ENCODE measurements at places on chromosomes 2 and 18. TPM values are rescaled to one million over a fixed set of nuclear protein-coding genes. Genes with fewer than 3 reads are reported as not detected.

Gene TCF7L1
- not detected for total RNA-seq

- no peak for DNase-seq
Observed at GRCh38 chr2:219886615-219887014, 259.2 kb downstream of the SLC4A3 start.

- no peak for DNase-seq
Observed at GRCh38 chr2:134232461-134232860, 21.4 kb upstream of the MGAT5 start.

GRCh38 chr2:3870222-3870621 is 166.8 kb downstream of the DCDC2C start:
- no peak for DNase-seq

Gene ALK
- not detected for total RNA-seq

Gene GAREM2
- total RNA-seq = 2.7 TPM

- DNase-seq = no peak
Observed at GRCh38 chr2:241041589-241042158, 43.3 kb downstream of the SNED1 start.

GRCh38 chr2:26456440-26457250 is 21.3 kb downstream of the OTOF start:
- DNase-seq = no peak

DNA sequence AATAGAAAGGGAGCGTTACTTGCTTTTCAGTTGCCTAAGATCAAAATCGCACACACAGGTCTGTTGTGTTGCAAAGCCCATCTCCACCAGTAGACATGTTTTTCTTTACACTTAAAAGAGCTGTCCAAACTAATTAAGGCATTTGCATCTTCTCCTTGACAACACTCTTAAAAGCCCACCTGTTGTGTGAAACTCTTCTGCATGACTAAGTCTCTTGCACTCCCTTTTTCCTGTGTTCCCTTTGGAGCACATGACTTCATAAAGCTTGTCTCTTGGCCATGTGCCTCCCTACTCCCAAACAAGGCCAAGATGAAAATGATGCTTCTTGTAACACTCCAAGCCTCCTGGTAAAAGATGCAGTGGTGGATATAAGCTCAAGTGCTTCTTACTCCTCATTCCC is 26.1 kb downstream of the PID1 start:
- DNase-seq = no peak

Gene PJVK
- total RNA-seq = 4.6 TPM

Gene FN1
- total RNA-seq = not detected

DNA sequence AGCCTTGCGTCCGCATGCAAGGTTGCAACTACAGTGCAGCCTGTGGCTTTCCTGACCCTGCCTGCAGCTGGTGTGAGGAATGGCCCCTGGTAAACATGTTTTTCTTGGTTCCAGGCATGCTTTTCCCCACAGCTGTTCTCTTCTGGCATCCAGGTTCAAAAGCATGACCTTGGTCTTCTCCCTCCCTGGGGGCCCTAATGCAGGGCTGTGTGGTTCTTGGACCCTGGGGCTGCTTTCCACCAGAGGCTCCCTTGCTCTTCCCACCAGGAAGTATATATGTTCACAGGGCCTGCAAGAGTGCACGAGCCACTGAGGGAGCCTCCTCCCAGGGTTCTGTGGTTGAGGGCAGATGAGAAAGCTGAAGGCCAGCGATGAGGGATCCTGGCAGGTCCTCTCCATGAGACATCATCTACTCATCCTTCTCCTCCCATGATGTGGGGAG is 125.9 kb downstream of the BCL2L11 start:
- DNase-seq = no peak

DNA sequence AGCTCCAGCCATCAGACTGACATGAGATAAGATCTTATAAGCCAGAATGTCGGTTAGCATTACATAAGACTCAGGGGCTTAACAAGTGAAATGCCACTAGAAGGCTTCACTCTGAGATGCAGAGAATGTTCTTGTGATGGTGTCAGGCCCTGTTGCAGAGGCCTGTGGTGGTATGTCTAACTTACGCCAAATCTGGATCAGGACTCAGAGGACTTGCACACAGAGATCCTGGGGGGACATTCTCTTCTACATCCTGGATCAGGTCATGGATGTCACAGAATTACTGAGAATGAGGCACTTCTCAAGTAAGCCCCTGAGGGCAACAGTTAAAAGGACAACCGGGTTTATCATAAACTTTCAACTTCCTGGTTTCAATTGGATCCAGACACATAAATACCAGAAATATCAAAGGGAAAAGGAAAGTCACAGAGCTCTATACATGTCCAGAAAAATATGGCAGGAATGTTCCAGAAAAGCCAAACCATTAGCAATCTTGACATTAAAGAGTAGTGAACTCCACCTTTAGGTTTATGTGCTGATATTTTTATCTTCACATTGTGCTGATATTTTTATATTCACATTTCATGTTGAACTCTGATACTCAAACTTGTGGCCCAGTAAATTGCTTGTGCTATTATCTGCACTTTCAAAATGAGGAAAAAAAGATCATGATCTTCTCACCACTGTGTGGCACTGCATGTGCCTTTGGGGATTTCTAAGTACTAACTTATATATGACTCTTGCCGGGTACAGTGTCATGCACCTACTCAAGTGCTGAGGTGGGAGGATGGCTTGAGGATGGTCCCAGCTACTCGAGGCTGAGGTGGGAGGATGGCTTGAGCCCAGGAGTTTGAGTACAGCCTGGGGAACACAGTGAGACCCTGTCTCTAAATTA is 137.5 kb upstream of the RNF152 start:
- DNase-seq = no peak

Gene HMSD
- total RNA-seq = 1.4 TPM

DNA sequence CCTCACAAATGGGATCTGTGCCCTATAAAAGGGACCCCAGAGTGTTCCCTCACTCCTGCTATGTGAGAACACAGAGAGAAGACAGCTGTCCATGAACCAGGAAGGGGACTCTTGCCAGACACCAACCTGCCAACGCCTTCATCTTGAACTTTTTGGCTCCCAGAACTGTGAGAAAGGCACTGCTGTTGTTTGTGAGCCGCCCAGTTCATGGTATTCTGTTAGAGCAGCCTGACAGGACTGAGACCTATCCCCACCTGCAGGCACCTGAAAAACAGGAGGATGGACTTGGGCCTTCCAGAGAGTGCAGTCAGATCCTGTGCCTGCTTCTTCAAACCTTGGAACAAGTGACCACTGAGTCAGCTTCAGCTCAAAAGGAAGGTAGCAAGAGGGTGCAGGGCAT is 51.4 kb downstream of the CRACDL start:
- no peak for DNase-seq

GRCh38 chr2:239190921-239191885 is 209.6 kb downstream of the HDAC4 start:
- DNase-seq = no peak

DNA sequence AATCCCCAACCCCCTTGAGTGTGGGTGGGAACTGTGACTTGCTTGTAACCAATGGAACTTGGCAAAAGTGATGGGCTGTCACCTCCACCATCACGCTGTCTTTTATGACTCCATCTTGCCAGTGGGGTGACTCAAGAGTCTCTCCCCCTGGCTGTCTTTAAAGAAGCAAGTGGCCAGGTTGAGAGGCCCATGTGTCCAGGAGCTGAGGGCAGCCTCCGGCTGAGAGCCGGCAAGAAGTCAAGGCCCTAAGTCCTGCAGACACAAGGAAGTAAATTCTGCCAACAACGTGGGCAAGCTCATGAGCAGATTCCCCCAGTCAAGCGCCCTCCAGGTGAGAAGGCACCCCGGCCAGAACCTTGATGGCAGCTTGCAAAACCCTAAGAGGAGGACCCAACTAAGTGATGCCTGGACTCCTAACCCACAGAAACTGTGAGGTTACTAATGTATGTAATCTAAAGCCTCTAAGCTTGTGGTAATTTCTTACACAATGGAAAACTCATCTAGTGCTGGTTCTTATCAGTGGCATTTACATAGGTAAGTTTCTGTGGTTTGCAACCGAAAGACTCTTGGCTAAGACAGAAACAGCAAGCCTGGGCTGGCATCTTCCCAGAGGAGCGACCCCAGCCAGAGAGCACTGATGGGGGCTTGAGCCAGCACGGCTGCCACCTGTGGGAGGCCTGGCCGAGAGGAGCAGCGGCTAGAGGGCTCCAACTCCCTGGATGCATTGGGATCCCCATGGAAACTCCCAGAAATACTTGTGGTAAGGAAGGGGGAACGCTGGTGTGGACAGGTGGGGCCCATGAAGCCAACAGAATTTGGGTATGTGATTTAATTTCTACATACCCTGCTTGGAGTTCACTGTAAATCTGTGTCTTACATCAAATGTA is 49.3 kb downstream of the CIB4 start:
- DNase-seq = peak; percentile 28

DNA sequence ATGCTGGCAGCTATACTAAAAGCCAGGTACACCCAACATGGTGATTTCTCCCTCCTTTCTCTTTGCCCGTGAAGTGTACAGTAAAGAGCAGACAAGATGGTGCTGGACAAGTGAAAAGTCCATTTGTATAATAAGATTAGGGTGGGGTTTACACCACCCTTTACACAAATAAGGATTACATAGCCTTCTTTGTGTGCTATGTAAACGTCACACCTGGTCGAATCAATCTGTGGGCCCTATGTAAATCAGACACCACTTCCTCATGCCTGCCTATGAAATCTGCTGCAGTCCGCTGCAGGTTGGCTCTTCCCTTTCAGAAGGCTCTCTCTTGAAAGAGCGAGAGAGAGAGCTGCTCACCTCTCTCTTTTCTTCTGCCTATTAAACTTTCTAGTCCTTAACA is 1054.3 kb upstream of the SLC39A10 start:
- no peak for DNase-seq

- no peak for DNase-seq
Observed at GRCh38 chr2:42021464-42021863, 26.4 kb upstream of the PKDCC start.

- DNase-seq = no peak
Observed at GRCh38 chr2:178764097-178764496, 43.1 kb downstream of the TTN start.

GRCh38 chr2:237449193-237449881 is 35.4 kb upstream of the COL6A3 start:
- DNase-seq = no peak

Gene DHRS9
- not detected for total RNA-seq

Gene CNGA3
- total RNA-seq = not detected

GRCh38 chr2:210199186-210199765 is 26.0 kb downstream of the ACADL start:
- DNase-seq = no peak

Gene POTEJ
- total RNA-seq = not detected

Gene ACP1
- total RNA-seq = 146 TPM
